ENCODE measurements at places on chromosomes 5 and 9.

DNA sequence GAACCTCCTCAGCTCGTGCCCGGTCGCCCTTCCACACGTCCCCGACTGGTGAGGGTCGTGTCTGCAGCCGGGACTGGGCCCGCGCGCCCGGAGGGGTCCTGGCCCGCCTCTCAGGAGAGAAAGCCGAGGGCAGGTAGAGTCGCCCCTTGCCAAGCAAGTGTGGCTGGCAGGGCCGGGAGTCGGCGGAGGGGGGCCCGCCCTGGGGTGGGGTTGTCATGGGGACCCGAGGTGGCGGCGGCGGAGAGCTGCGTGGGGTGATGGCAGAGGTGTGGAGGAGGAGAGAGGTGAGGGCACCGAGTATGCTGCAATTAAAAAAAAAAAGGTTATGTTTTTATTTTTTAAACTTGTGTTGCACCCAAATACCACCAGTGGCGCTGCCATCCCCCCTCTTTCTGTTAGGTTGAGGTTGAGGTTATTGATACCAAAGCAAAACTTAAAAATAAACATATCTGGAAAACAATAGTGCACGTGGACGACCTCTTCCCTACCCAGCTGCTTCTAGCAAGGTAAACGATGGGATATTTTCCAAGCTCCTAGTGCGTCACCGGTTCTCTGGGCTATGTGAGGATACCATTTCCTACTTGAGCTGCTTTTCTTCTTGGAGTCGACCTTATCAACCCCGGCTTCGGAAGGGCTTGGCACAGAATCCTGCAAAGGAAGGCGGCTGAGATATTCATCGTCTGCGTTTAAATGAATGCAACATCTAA is 660 bp downstream of the SCAMP1 start:
- DNase-seq: peak; percentile 27

GRCh38 chr9:87276327-87276841 is 221.3 kb upstream of the DAPK1 start:
- no peak for DNase-seq

- no peak for DNase-seq
Observed at GRCh38 chr5:120152472-120152871, 311.6 kb upstream of the PRR16 start.

DNA sequence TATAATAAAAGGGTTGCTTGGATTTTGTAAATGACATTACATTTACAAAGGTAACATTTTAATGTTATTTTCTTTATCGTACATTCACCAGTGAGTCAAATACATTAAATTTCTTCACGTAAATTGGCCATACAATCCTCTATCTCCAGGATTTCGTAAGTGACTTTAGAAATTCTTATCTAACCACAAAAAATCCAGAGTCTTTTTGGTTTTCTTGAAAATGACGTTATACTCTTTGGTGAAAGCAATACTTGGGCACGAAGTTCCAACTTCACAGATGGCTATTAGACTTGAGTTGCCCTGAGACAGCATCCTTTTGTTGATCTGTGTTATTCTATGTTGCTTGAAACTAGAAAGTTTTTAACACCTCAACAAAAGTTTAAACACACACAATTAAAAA is 87.4 kb upstream of the CDH10 start:
- no peak for DNase-seq

DNA sequence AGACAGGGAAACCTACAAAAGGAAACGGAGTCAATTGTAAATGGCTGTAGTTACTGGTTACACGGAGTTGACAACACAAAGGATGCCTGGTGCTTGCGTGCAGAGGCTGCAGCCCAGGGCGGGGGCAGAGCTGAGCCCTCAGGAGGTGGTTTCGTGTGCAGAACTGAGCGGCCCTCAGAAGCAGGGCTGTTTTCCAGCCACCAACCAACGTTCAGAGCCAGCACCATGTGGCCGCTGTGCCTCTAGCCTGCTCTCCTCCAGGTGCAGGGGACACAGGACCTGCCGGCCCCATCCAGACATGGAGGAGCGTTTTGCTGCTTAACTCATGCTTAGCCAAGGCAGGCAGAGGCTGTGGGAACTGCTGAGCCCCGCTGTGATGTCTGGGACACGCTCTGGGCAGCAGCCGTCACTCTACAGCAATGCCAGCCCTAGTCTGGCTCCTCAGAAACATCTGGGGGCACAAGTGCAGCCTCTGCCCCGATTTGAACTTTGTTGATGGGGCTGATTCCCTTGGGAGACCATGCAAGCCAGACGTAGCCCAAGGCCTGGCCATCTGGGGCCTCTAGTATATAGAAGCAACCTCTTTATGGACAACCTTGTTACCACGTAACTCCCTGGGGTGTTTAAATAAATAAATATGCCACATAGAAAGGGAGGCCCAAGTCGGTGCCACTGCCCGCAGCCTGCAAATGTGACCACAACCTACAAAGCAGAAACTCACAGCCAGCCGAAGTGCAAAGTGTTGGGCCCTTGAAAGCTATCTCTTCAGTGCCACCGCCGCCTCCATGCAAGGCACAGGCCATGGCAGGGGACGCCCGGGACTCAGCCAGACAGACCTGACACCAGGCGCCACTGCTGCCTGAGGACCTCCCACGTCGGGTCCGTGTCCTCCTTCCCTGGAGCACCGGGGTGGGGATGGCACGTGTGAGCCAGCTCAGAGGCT is 42.1 kb downstream of the NKD2 start:
- peak; percentile 82 for DNase-seq

DNA sequence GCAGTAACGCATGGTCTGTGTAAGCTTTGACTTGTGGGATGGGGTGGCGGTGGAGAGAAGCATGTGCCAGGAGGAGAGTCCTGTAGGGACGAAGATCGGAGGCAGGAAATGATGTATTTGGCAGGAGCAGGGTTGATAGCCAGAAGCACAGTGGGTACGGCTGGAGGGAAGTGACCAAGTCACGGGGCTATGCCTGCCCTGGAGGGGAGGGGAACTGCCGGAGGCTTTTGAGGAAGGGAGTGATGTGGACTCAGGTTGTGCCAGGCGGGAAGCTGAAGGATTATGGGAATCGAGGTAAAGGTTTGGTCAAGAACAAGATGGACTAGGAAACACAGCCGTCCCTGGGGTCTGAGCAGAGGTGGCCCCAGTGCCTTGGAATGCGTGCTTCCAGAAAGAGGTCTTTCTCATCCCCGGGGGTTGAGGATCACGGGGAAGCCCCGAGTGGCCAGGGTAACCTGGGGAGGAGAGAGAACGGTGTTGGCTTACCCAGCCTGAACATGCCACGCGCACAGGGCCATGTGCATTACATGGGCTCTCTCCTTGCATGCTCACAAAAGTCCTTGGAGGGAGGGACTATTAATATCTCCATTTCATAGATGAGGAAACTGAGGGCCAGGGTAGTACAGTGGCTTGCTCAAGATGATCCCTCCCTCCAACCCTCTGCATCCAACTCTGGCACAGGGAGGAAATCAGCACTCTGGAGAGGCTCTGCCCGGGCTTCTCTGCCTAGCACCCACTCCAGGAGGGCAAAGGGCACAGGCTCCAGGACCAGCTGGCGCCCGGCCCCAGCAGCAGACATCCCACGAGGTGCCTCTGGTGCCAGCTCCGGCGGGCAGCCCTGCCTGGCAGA is 253.8 kb downstream of the PBX3 start:
- no peak for DNase-seq

DNA sequence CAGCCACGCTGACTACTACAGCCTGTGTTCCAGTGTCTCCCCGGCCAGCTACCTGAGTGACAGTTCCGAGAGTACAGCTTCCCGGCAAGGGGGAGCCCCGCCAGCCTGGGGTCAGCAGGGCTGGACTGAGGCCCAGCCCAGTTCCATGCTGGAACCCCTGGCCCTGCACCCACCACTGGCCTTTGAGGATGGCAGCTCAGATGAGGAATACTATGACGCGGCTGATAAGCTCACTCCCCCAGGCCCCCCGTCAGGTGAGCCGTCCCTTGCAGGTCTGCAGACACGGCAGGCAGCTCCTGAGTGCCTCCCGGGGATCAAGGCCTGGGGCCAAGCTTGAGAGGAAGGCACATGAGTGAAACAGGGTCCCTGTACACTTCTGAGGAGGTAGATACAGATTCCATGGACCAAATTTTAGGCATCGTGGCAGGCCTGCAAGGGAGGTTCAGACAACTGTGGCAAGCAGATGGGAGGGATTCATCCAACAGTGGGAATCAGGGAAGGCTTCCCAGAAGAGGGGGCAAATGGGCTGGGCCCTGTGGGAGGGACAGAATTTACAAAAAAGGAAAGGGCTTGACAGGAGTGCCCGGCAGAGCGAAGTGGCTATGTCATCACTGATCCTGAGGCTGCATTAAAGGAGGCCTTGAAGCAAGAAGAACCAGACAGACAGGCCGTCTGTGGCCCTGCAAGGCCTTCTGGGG is 12.8 kb upstream of the TRMT10B start:
- DNase-seq: no peak

- no peak for DNase-seq
Observed at GRCh38 chr9:113921396-113921925, 45.4 kb downstream of the ZNF618 start.

- no peak for DNase-seq
Observed at GRCh38 chr9:96350866-96351265, 32.6 kb downstream of the SLC35D2 start.

GRCh38 chr5:160185626-160186360 is 43.5 kb upstream of the FABP6 start:
- no peak for DNase-seq

DNA sequence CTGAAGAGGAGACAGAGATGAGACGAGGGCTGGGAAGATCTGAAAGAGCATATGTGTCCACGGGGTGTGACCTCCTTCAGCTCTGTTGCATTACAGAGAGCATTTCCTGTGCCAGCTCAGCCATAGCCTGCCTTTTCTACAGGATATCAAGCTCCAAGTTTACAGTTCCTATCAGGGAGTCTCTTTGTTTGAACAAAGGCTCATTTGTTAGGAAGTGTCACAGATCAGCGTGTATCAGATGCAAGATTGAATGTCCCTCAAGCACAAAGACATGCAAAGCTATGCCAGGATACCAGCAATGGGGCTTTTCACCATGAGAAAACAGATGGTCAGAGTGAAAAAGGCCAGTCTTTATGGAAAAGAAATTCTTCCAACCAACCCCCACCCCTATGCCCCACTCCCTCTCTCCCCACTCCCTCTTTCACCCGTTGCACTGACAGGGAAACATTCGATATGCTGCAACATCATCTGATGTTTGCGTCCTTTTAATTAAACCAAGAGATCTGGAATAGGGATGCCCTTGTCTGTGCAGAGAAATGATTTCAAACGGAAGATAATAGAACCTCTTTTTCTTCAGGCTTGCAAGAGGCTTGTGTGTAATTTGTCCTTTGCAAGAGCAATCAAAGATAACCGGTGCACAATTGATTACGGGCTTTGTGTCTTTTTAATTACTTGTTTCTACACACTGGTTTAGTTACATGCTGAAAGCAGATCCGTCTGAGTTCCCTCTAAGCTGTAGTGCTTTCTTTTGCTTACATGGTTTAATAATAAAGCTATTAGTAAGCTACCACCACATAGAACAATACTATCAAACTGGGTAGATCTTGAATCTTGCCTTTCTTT is 263.1 kb upstream of the RGMB start:
- no peak for DNase-seq

- DNase-seq: no peak
Observed at GRCh38 chr5:109524555-109524954, 114.8 kb upstream of the PJA2 start.

DNA sequence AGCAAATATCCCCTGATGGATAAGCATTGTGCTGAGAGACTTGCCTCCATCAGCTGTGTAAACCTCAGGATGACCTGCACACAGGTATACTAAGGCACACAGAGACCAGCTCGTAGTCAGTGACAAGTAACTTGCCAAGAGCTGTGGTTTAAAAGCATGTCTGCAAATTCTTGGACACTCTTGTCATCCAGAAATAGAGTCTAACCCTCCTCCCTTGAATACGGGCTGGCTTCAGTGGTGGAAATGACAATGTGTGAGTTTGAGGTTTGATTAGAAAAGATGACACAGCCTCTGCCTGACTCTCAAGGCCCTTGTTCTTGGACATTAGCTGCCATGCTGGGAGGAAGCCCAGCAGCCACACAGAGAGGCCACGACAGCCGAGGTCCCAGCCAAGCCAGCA is 114.4 kb downstream of the GADD45G start:
- DNase-seq: no peak

GRCh38 chr5:73214306-73214705 is 41.3 kb downstream of the TMEM174 start:
- DNase-seq: no peak

DNA sequence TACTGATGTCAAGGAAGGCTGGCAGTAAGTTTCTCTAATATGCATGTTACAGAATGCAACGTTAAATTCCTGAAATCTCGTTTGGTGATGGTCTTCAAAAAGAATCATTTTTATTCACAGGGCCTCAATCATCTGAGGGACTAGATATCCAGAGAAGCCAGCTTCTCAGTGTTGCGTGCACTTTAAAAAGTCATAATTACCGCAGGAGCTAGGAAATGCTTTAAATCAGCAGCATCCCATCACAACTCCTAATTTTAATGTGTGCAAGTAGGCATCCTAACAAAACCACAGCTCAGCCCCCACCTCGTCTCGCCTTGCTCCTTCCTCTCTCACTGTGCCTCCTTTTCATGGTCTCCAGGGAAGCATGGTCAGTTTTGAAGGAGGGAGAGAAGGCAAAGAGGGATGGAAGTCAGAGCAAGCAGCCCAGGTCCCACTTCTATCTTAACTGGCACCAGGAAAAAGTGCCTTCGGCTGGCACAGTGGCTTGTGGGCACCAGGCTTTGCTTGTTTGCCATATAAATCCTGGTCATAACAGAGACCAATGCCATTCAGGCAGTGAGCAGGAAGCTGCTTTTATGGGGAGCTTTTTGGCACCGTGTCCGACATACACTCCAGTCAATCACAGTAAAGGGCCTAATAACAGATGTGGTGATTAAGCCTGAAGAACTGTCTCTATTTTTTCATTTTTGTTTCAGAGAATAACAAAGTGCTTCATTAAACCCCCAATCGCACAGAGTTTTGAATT is 21.4 kb downstream of the MEGF10 start:
- no peak for DNase-seq

DNA sequence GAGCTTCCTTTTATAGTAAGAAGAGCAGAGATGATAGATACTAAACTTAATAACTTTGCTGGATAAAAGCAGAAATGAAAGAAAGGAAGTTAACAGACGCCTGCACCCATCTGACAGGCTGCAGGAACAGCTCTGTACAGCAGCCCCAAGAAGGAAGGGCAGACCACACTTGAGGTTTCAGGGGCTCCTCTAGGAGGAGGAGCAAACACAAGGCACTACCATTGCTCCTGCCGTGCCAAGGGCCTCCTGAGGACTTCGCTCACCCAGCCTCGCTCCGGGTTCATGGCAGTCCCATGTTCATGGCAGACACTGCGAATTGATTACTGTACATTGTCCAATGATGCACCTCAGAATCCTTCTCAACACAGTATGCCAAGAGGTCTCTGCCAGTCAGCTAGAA is 85.1 kb downstream of the AMBP start:
- DNase-seq: no peak

GRCh38 chr5:82793808-82794419 is 283.3 kb downstream of the TMEM167A start:
- no peak for DNase-seq

DNA sequence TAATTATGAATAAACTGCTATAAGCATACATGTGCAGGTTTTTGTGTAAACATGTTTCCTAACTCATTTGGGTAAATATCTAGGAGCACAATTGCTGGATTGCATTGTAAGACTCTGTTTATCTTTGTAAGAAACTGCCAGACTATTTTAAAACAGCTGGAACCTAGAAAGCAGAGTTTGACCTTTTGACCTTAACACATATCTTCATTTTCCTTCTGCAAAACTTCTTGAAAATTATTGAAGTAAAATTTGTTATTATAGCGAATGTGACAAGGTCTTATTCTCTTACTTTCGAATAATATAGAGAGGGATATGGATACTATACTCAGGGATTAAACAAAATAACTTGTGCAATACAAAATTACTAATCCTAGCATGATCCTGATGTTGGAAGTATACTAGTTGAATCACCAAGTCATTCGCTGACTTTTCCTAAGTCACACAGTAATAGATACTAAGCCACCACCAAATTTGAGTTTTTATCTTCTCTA is 3.2 kb upstream of the ANXA1 start:
- no peak for DNase-seq
